Fibroblast of skin of back (primary cell): ENCODE measurements at places on chromosomes 16 and 17.

GRCh38 chr16:80981103-80981502 lies 25.6 kb downstream of the CMC2 start:
- DNase-seq, result no peak

DNA sequence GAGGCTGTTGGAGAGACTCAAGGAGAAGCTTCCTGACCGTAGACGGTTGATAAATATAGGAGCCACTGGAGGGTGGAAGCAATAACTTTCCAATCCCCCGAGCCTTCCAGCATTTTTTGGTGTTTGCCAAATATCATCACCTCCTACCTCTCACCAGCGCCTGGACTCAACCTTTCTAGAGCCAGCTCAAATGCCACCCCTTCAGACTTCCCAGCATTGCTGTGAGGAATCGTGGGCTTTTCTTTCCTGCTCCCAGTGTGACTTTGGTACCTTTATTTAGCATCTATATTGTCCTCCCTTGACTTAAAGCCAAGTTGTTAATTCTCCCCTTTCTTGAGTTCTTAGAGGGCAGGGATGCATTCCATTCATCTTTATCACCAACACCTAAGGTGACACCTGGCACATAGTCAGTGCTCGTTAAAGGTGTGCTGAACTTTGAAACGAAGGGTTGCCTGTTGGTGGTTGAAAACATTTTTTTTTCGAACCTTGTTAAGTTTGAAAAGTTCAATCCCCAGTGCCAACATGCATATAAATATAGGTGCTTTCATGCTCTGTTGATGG lies 35.3 kb upstream of the CCR7 start:
- no peak for DNase-seq

DNA sequence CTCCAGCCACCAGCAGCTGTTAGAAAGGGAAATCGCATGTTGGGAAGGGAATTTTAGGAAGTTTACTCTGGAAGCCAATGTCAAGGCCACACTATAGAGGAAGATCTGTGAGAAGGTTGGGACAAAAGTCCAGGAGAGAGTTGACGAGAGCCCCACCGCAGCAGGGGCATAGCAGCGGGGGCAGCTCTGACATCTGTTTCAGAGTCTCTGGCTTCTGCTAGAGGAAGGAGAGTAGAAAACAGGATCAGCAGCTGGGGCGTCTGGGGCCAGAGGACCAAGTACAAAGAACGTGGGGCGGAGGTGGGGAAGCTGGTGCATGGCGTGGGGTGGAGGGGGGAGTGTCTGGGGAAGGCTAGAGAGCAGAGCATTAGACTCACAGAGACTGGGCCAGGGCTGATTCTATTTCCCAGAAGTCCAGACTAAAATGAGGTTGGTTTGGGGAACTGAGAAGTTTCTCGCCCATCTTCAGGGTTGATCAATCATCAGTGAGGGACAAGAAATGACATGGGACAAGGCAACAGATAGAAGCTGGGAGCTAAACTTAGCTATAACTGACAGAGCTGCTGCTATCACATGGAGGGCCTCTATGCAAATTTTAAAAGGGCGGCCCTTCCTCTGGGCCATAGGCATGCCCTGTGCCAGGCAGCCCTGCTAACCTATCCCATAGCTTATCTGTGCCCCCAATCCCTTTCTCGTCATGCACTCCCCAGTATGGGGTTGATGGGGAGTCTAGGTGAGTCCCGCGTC lies 1.2 kb downstream of the RABEP2 start:
- no peak for DNase-seq

DNA sequence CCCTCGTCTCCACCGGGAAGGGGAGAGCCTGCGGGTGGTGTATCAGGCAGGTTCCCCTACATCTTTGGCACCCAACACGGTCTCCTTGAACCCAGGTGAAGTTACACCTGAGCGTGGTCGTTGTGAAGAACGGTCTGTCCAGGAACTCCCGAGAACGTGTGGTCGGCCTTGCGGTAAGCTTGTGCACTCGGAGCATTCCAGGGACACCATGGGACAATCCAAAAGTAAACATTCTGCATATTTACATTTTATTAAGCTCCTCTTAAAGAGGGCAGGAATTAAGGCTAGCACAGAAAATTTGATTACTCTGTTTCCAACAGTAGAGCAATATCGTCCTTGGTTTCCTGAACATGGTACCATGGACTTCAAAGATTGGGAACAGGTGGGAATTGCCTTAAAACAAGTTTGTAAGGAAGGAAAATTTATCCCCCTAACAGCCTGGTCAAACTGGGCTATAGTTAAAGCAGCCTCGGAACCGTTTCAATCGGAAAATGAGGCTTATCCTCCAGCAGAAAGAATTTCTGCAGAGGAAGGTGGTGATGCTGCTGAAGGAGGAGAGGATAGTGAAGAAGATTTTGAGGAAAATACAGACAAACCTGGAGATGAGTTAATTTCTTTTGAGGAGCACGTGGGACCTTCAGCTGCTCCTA lies 18.2 kb downstream of the ALOX15B start:
- DNase-seq, result no peak

DNA sequence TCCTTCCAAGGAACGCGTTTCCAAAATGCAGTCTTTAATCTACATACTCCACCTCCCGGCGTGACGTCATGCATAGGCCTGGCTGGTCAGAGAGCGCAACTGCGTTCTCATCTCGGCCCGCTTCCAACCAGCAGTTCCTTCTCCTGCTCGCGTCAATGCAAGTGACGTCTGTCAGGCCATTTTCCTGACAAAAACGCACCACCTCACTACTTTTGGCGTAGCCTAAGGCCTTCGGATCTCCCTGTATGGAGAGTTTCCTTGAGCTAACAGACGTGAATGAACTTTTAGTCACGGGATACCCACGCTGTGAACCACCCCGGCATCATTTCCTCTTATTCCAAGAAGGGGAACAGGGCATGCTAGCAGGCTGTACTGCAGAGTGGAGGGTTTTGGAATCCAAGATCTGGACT lies 25.0 kb downstream of the TEX14 start:
- peak; percentile 18 for DNase-seq

DNA sequence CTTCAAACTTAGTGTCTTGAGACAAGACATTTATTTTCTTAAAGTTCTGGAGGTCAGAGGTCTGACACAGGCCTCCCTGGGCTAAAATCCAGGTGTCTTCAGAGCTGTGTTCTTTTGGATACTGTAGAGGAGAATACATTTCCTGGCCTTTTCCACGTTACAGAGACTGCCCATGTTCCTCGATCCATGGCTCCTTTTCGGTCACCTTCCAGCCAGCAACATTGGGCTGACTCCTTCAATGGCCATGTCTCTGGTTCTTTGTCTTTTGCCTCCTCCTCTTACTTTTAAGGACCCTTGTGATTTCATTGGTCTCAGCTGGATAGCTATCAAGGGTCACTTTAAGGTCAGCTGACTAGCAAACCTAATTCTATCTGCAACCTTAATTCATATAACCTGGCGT lies 212.4 kb downstream of the WWOX start:
- DNase-seq, result no peak

DNA sequence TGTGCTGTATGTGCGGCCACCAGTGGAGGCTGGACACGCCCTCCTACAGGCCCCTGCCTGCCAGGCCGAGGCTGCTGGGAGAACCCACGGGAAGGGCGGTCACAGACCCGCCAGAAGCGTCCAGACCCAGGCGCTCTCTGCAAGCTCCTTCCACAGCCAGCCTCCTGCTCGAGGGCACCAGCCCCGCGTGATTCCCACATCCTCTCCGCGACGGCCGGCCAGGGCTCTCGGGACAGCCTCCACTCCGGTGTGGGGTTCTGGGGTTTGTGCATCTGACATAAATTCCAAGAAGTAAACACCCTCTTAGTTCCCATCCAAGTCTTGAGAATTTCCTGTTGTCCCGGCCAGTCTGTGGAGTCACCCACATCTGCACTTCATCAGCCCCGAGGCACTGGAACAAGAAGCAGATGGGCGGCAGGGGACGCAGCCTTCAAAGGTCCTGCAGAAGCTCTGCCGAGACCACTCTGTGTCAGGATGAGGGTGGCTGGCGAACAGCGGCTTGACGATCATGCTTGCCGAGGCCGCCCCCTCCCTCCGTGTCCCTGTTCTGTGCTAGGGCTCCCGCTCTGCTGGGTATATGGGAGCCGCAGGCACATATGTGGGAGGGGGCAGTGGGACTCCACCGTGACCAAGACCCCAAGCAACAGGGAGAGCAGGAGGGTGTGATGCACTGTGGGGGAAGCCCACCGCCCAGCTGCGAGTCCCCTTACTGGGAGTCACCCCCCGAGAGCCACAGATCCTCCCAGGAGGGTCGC lies 2.4 kb upstream of the TMEM204 start:
- peak; percentile 76 for DNase-seq

- peak; percentile 65 for DNase-seq
Measured at GRCh38 chr17:35312790-35313711, 60.4 kb downstream of the SLFN11 start.

GRCh38 chr16:69182730-69183416 lies 4.1 kb upstream of the SNTB2 start:
- DNase-seq, result no peak

- DNase-seq, result no peak
Measured at GRCh38 chr16:6297666-6298410, 1034.8 kb upstream of the RBFOX1 start.

DNA sequence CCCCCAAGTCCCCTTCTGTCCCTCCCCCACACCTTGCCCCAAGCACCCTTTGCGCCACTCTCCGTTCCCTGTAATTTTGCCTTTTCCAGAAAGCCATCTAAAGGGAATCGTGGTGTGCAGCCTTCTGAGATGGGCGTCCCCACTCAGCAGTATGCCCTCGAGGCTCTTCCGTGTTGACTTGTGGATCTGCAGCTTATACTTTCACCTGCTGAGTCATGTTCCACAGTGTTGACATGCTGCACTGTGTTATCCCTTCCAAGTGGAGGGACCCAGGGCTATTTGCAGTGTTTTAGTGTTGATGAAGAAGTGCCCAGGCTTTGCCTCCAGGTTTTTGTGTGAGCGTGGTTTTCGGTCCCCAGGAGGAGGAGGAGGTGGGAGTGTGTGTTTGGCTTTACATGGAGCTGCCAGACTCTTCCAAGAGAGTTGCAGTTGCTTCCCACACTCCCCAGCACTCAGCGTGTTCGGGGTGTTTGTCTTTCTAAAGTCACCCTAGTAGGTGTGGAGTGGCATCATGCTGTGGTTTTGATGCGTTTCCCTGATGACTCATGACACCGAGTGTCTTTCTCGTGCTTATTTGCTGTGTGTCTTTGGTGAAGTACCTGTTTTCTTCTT lies 32.1 kb upstream of the JPT2 start:
- DNase-seq, result peak; percentile 33

- DNase-seq, result no peak
Measured at GRCh38 chr17:1126250-1126797, 53.5 kb downstream of the ABR start.

DNA sequence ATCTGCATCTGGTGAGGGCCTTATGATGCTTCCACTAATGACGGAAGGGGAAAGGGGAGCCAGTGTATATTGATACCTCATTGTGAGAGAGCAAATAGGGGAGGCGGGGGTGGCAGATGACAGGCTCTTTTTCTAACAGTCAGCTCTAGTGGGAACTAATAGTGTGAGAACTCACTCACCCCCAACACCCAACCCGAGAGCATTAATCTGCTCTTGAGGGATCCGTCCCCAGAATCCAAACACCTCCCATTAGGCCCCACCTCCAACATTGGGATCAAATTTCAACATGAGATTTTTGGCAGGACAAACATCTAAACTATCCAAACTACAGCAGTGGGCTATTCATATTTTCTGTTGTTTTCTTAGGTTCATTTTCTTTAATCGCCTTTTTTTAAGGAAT lies 54.4 kb downstream of the BPTF start:
- peak; percentile 2 for DNase-seq
